ENCODE measurements at places on chromosomes 7 and 10.

DNA sequence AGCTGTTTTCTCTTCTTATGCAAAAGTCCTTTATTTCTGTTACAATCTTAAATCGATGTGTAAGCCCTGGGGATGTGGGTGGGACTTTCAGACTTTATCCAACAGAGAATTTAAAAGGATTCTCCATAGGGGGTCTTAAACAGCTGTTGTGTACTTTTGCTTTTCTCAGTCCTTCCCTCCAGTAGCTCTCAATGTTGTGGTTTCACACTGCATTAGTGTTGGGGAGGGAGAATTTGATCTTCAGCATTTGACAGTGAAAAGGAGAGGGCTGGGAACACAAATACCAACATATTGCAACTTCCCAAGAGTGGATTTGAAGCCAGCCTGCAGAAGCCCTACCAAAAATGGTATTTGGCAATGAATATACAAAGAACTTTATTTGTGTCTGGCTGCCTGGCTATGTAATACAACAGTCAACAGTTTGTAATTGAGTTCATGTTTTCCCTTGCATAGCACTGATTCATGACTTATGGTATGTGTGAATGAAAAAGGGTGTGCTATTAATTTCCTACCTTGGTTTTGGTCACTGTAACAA is 80.1 kb upstream of the CAPZA2 start:
- DNase-seq = no peak

GRCh38 chr10:28135258-28135657 is 136.4 kb upstream of the ODAD2 start:
- no peak for DNase-seq

DNA sequence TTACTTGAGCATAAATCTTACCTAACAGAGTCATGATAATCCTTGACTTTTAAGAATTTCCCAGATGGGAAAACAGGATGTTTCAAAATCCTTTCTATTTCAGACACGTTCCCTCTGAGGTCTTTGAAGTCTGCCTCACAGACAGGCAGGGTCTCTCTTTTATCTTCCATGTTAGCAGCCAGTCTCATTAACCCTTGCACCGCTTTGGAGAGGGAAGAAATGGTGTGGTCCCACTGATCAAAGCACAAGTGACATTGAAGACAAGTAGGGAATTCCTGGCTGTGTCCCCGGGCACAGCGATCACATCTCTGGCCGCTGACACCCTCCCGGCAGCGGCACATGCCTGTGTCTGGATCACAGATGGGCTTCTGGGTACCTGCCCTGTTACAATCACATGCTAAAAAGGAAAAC is 52.7 kb upstream of the LAMB1 start:
- DNase-seq = no peak

GRCh38 chr7:148944935-148945934 is 61.1 kb upstream of the EZH2 start:
- no peak for DNase-seq

DNA sequence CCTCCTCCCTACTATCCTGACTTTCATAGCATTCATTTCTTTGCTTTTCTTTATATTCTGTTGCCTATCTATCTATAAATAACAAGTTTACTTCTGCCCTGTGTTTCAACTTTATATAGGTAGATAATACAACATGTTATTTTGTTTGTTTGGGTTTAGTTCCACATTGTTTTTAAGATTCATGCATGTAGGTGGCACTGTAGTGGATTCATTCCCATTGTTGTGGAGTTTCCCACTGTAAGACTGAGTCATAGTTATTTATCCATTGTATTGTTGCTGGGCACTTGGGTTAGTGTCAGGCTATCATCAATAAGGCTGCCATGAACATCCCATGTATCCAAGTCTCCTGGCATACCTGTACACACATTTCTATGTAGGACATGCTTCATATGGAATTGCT is 127.7 kb downstream of the ARHGAP22 start:
- DNase-seq = no peak

GRCh38 chr7:30005464-30005863 is 15.9 kb upstream of the SCRN1 start:
- DNase-seq = no peak

DNA sequence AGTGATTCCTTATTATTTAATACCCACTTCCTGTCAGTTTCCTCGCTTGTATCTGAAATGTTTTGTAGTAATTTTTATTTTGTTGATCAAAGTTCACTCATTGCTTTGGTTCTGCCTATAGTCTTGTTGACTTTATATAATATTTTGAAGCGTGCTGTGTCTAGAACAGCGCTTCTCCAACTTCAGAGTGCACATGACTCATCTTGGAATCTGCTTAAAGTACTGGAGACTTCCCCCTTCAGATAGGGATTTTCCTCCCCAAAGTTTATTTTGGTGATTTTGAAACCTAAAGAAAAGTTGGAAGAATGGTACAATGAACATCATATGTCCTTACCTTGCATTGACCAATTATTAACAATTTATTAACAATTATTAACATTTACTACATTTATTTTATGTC is 5.8 kb downstream of the COMTD1 start:
- DNase-seq = no peak

- DNase-seq = no peak
Observed at GRCh38 chr7:114823290-114823689, 98.6 kb upstream of the MDFIC start.

- no peak for DNase-seq
Observed at GRCh38 chr10:50636618-50637579, 13.1 kb upstream of the SGMS1 start.

DNA sequence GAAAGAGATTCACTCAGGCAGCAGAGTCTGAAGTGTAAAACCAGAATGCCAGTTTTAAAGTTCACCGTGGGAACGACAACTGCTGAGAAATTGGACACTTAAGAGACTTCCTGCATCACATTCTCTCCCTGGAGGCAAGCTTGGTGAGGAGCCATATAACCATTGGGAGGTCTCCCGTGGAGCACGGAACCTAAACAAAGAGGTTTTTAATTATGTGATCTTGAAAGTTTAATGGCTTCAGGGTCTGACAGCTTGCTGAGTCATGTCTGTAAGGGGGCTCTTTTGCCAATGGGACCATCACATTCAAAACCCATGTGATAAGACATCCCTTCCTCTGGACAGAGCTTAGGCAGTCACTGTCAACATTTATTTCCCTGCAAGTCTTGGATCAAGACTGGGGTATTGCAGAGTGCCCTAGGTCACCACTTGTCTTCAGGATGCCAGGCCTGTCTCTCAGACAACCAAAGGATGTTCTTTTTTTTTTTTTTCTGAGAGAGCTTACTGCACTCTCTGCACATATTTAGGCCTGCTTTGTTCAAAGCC is 674.4 kb downstream of the TYW1 start:
- DNase-seq = no peak

- DNase-seq = no peak
Observed at GRCh38 chr10:120485946-120486345, 28.9 kb downstream of the PLPP4 start.

- no peak for DNase-seq
Observed at GRCh38 chr7:69568266-69568665, 30.0 kb upstream of the AUTS2 start.

- no peak for DNase-seq
Observed at GRCh38 chr10:90197766-90198165, 496.4 kb downstream of the KIF20B start.

DNA sequence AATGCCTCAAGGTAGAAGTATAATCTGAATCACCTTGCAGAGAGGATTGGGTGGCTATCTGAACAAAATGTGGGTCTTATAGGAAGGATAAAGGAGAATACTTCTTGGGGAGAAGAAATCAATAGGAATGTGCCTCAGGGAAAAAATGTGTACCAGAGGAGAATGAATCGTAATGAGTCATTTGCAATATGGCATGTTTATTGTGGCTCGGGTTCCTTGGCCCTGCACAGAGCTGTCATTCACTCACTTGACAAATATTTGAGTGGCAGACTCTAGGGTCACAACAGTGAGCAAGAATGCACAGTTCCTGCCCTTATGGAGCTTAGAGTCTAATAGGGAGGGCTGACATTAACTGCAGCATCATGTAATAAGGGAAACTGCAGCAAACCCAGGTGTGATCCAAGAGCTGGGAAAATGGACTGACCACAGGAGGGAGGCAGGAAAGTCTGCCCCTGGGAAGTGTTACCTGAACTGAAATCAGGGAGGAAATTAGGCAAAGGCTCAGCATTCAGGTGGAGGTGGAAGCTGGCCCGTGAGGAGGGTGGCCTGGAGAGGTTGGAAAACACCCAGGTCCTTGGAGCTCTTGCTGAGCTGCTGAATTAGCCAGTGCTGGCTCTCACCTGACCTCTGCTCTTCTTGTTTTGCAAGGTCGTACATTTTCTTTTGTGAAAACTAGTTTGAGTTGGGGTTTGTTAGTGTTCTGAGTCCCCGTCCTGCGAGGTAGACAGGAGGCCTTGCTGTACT is 203.9 kb downstream of the FRMD4A start:
- no peak for DNase-seq

- no peak for DNase-seq
Observed at GRCh38 chr10:104437226-104437625, 83.6 kb downstream of the CFAP58 start.

DNA sequence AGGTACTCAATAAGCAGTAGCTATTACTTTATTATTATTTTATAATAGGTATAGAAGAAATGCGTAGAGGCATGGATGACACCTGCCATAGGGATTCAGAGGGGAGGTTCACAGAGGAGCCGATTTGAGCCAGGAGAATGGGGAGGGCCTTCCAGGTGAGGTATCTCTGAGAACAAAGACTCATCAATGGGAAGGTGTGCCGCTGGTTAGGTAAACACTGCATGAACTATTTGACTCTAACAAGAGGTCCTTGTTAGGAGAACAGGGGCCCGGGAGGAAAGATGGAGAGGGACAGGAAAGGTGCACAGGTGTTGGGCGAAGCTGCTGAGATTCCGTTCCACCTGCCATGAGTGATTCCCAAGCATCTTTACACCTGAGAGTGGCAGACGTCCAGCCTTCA is 41.8 kb upstream of the TMEM273 start:
- no peak for DNase-seq

- no peak for DNase-seq
Observed at GRCh38 chr10:79385392-79385795, 38.1 kb downstream of the PPIF start.

DNA sequence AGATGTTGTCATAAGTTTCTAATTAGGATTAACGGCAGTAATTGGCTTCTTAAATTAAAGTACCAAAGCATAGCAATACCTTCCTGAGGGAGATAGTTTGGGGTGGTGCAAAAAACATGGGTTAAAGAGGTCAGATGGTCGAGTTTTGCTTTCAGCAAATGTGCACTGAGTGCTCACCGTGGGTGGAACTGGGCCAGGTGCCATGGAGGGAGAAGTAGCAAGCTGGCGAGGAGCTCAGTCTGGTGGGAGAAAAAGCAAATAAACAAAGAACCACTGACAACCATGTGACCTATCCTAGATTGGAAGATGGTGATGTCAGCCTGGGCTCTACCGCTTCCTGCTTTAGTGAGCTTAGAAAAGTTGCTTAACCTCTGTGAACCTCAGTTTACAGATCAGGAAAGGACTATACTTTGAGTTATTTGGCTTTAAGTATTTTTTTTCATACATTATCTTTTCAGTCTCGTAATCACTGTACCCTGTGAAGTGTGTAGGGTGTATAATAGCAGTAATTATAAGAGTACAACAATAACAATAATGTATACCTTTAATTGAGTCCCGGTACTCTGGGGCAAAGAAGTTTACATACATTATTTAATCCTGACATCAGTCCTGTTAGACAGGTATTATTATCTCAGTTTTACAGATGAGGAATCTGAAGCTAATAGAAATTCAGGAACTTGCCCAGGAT is 69.0 kb upstream of the PDCD4 start:
- no peak for DNase-seq

DNA sequence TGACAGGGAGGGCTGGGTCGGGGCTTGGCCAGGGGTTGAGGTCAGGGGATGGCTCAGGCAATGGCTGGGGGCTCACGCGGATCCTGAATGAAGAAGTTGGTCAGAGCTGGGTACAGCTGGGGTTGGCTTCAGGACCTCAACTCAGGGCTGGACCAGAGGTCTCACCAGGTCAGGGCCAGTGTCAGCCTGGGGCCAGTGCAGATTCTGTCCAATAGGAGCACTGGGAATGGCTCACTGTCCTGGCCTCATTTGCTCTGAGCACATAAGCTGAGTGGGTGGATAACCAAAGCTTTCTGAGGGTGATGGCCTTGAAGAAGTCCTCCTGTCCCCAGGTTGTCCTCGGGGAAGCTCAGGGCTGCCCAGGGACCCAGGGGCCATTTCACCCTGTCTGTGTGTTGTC is 54.9 kb upstream of the PCBD1 start:
- no peak for DNase-seq

Measured in stimulated activated CD4-positive, alpha-beta T cell treated with anti-CD3 and anti-CD28 coated beads, Interleukin-4, amount 100 ng/mL, for 48 hours (primary cell).